ENCODE measurements at places on chromosomes 4 and X. TPM values are rescaled to one million over a fixed set of nuclear protein-coding genes. Genes with fewer than 3 reads are reported as not detected.

DNA sequence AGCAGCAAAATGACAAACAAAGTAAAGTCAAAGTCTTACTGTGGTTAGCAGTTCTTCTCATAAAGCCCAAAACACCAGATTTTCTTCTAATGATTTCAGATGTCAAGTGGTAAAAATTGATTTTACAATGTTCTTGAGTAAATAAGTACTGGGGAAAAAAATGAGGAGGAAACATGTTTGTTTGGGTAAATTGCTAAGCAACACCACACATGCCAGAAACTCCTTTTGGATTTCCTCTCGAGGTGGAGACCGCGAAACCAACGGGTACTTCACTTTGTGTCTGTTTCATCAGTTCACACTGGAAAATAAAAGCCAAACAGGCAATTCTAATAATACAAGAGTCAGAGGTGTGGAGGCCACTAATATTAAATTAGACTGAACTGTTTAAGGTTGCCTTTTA lies 4.6 kb upstream of the PKD2 start:
- DNase-seq: no peak

Gene JCHAIN
- not detected for total RNA-seq

DNA sequence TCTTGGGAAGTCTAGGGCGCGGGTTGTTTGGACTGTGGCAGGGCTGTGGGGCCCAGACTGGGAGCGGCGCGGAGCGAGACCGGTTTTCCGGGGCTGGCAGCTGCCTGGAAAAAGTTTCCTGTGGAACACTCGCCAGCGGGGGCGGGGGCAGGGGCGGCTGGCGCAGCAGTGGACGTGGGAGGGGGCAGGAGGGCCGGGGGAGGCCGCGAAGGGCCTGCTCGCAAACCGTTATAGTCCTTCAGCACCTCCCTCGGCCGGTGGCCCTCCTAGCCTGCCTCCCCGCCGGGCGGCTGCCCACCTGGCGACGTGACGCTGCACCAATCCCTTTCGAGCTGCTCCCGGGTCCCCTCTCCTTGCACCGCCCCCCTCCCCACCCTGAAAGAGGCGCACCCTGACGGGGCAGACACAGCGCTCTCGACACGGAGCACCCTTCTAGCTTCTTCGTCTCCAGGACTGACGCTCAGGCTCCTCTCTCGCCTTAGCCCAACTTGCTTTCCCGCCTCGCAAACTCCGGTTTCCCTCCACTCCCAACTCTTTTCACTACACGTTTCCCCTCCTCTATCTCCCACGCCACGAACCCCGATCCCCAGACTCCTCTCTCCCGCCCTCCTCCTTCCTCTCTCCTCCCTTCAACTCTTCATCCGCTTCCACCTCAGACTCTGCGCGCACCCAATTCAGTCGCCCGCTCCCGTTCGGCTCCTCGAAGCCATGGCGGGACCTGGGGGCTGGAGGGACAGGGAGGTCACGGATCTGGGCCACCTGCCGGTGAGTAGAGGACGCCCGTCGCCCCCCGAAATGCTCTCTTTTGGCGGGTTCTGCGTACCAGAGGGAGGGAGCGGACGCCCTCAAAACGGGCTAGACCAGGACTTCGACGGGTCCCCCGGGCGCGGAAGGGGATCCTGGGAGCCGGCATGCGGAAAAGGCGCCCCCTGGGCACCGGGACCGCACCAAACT lies at the start of gene NRK:
TSS of gene NRK (plus strand) at position 402 of the 954 bp plus-strand sequence. CDS start at position 709, 307 bp downstream.
- DNase-seq: no peak

DNA sequence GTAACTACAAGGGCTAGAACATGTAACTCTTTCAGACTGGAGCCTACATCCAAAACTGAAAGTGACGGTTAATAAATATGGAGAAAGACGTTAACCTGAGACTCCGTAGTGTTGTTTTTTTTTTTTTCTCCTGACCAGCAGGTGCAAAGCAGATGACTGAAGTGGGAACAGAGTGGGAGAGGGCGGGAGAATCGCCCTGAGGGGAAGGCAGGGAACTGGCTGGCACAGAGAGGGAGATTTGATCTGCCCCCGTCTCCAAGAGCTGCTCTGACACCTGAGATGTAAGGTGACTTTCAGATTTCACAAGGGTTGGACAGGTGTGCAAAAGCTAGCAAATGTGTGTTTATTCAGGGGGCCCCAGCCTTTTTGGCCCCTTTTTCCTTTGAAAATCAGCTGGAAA lies 180.2 kb downstream of the PALLD start:
- DNase-seq: no peak

All from activated CD4-positive, alpha-beta memory T cell treated with anti-CD3 and anti-CD28 coated beads, Interleukin-2, amount 10 ng/mL, durations not matched to agents 7 days and 5 days (primary cell).